ENCODE measurements at places on chromosomes 4 and X.

- no peak for DNase-seq
Measured at GRCh38 chr4:168648929-168649328, 152.1 kb downstream of the PALLD start.

DNA sequence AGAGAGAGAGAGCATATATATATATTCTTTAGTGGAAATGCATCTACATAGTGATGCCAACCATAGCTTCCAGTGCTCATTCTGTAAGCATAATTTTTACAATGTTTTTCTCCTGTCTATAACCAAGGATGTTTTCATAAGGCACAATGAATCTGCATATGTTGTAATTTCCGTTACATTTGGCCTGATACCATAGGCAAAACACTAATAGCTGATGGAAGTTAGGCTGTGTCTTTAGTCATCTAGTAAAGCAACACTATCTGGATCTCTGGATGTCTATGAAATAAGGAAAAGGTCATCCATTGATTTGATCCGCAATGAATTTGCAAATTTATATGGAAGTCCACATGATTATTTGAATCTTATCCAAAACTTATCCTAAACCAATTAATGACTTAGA lies 8.1 kb downstream of the PCDH7 start:
- DNase-seq: no peak

DNA sequence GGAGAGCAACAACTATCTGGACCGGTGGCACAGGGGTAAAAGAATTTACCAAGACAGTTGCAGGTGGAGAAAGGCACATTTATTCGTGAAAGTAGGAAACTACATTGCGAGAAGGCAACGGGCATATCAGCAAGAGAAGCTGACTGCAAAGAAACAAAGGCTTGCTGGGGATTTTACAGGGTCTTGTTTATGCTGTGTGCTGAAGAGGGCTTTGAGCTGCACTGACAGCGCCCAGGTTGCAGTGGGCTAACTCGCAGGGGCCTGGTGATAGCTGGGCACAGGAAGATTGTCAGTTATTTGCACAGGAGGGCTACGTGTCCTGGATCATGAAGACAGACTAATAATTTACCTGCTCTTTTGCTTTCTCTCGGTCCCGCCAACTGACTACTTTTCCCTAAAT lies 10.7 kb downstream of the TLR3 start:
- no peak for DNase-seq

GRCh38 chr4:72948080-72948479 lies 121.4 kb downstream of the COX18 start:
- no peak for DNase-seq

GRCh38 chrX:47180346-47180745 lies 13.3 kb upstream of the UBA1 start:
- no peak for DNase-seq

DNA sequence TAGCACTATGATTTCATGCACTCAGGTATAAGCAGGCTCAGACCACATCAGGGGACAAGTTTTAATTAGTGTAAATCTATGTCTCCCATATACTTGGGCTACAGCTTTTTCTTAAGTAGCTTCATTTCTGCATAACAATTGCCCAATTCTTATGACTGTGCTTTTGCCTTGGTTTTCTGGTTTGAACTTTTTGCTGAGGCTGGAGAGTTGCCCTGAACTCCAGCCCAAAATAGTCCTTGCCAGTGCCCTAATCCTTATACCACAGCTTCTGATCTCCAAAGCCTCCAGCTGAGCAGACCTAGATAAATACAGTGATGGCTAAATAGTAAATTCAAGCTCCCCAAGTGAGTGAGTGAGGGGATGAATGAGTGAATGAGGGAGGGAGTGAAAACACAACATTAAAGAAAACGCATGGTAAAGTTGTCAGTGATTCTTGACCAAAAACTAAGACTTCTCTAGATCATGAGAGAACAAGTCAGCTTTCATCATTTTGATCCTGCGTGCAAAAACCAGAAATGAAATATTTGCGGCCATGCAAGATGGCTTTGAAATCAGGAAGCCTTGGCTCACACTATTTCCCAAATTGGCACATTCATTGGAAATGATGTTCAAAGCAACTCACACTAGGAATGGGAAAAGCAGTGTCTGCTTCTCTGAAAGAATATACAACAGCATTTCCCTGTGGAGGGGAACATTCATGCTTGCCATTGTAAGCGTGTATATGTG lies 437.1 kb upstream of the CTSO start:
- no peak for DNase-seq

GRCh38 chrX:19718642-19719041 lies 168.8 kb downstream of the SH3KBP1 start:
- no peak for DNase-seq

- no peak for DNase-seq
Measured at GRCh38 chrX:68894513-68895340, 65.9 kb downstream of the EFNB1 start.

- no peak for DNase-seq
Measured at GRCh38 chr4:38320343-38320695, 343.7 kb upstream of the KLF3 start.

DNA sequence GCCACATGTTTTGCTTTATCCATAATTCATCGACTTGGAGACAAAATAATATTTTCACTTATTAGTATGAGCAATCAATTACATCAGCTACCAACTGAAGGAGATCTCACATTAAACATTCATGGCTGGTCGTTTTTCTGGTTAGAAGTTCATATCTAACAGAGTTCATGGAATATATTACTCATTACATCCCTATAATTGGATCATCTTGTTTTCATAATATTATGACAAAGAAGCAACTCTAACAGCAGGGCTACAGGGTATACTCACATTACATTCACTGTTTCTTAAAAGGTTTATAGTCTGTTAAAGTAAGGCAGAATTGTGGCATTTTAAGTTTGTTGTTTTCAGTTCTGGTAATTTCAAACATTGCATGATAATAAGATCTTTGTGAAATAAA lies 33.0 kb downstream of the GSTCD start:
- DNase-seq: no peak

GRCh38 chr4:140109737-140110136 lies 44.2 kb downstream of the MAML3 start:
- no peak for DNase-seq

GRCh38 chr4:161604516-161605300 lies 559.1 kb downstream of the FSTL5 start:
- no peak for DNase-seq

GRCh38 chr4:169362607-169363006 lies 91.9 kb upstream of the SH3RF1 start:
- no peak for DNase-seq
